ENCODE measurements at places on chromosomes 11 and 22.
A peak's percentile ranks its signal among the peaks of the same experiment; 100 is the strongest.

- no peak overlapping the region for H3K27ac ChIP-seq
- H3K4me1 ChIP-seq: no peaks in the 10 kb centered on the region
- no peaks in the 10 kb centered on the region for H3K27me3 ChIP-seq
- DNase-seq: peak; percentile 56
- peaks cover 91% of the 10 kb centered on the region for H3K36me3 ChIP-seq
Measured at GRCh38 chr11:74870485-74870884, 78.4 kb downstream of the XRRA1 start.

DNA sequence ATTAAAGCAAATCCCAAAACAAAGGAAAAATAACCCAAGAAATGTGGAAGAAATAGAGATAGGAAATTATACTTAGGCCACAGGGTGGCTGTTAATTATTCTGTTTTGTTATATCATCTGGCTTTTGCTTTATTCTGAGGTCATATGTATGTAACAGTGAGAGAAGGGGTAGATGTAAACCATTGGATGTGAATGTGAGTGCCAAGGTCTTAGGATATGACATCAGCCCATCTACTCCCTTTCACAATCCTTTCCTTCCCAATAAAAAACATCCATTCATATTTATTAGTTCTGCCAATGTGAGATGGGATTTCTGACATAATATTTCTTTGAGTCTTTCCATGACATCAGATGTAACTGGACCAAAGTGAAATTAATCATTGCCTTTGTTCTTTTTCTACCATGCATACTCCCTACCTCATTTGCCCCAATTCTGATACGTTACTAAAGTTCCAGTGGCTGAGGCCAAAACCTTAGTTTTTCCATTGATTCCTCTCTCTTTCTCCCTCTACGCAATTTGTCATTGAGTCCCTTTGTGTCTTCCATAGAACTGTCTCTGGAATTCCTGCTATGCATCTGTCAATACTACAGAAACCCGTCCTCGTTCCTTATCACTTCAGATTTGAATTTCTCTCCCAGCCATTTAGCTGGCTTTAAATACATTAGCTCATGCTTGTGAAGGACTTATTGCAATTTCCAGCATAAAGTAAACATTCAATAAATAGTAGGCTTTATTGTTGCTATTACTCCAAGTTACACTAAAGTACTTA is 170.3 kb downstream of the ARHGAP42 start:
- H3K4me1 ChIP-seq: peaks cover 13% of the 10 kb centered on the region
- H3K27ac ChIP-seq: no peak overlapping the region
- H3K4me3 ChIP-seq: no peak overlapping the region
- H3K27me3 ChIP-seq: no peaks in the 10 kb centered on the region
- DNase-seq: no peak

GRCh38 chr11:133156986-133157745 is 375.1 kb downstream of the OPCML start:
- H3K4me3 ChIP-seq: no peak overlapping the region
- H3K4me1 ChIP-seq: no peaks in the 10 kb centered on the region
- H3K27me3 ChIP-seq: no peaks in the 10 kb centered on the region
- no peak overlapping the region for H3K27ac ChIP-seq
- H3K36me3 ChIP-seq: no peaks in the 10 kb centered on the region
- peak; percentile 82 for DNase-seq

DNA sequence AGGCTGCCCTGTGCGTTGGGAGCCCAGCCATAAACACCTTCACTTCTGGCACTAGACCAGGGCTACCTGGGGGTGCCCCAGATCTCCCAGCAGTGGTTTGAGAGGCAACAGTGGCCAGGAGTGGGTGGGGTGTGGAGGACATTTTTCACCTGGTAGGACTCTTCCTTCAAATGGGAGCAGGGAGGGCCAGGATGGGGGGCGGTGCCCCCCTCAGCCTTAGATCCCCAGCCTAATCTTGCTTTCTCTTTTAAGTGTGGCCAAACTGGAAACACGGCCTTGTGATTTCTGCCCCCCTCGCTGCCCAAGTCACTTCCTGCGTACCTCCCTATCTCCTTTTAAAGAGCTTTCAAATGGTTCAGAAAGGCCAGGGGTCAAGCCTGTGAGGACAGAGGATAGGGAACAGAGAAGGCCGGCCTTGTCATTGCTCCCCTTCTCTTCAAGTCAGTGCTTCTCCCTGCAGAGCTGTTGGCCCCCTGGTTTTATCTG is 800 bp downstream of the KCNJ5 start:
- H3K36me3 ChIP-seq: no peaks in the 10 kb centered on the region
- no peak overlapping the region for H3K27ac ChIP-seq
- H3K27me3 ChIP-seq: peaks cover 26% of the 10 kb centered on the region
- H3K4me1 ChIP-seq: peaks cover 25% of the 10 kb centered on the region
- DNase-seq: peak; percentile 58

- no peak overlapping the region for H3K27ac ChIP-seq
- H3K36me3 ChIP-seq: no peaks in the 10 kb centered on the region
- no peak for DNase-seq
- H3K27me3 ChIP-seq: no peaks in the 10 kb centered on the region
- H3K4me1 ChIP-seq: no peaks in the 10 kb centered on the region
- H3K4me3 ChIP-seq: no peak overlapping the region
Measured at GRCh38 chr11:122864386-122865115, 18.0 kb upstream of the JHY start.

DNA sequence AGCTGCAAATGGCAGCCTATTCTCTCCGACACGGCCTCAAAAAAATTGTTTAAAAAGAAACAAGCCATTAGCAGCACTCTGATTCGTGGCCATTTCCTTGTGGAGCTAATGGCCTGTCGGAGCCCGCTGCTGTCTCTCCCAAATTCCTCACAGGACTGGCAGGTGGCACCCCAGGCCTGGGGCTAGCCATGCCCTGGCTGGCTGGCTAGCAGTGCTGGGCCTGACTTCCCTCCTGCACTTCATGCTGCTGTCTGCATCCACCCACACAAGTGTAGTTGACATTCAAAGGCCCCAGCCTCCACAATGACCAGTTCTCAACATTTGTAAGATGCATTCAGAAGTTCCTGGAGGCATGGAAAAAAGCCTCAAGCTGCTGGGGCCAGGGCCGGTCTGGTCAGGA is 61.5 kb downstream of the SMCO4 start:
- H3K27ac ChIP-seq: no peak overlapping the region
- no peaks in the 10 kb centered on the region for H3K36me3 ChIP-seq
- DNase-seq: no peak
- H3K4me3 ChIP-seq: no peak overlapping the region

GRCh38 chr22:36510966-36511881 is 4.4 kb upstream of the FOXRED2 start:
- H3K4me3 ChIP-seq: no peak overlapping the region
- H3K27ac ChIP-seq: peak overlapping the region; percentile 33
- peaks cover 5% of the 10 kb centered on the region for H3K4me1 ChIP-seq
- no peaks in the 10 kb centered on the region for H3K27me3 ChIP-seq

GRCh38 chr11:79374727-79375126 is 66.1 kb downstream of the TENM4 start:
- no peaks in the 10 kb centered on the region for H3K36me3 ChIP-seq
- H3K27ac ChIP-seq: no peak overlapping the region
- DNase-seq: no peak
- H3K4me3 ChIP-seq: no peak overlapping the region
- H3K27me3 ChIP-seq: no peaks in the 10 kb centered on the region
- H3K4me1 ChIP-seq: peaks cover 11% of the 10 kb centered on the region

DNA sequence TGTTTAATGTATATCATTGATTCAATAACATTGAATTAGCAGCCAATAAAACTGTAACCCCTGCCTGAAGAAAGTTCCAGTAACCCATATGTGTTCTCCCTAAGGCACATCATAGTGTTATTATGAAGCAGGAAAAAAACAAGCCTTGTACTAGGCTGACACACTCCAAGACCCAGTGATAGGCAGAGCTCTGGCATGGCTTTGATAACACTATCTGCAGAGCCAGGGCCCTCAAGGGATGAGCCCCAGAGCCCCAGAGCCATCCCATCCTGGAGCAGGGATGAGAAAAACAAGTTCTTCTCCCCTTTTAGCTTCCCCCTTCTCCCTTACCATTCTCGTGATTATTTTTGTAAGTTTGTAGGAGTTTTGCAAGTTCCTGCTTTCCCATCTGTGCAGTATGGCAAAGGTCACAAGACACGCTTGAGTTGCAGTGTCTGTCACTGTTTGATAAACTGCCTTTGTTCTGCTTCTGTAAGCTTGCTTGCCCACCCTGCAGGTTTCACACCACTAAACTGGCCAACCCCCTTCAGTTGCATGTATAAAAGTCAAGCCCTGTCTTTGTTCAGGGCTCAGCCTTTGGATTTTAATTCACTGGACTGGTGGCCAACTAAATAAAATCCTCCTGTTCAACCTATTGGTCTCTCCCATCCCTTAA is 22.3 kb upstream of the GUCY1A2 start:
- H3K36me3 ChIP-seq: no peaks in the 10 kb centered on the region
- DNase-seq: no peak
- no peaks in the 10 kb centered on the region for H3K27me3 ChIP-seq
- H3K4me3 ChIP-seq: peak overlapping the region; percentile 27

DNA sequence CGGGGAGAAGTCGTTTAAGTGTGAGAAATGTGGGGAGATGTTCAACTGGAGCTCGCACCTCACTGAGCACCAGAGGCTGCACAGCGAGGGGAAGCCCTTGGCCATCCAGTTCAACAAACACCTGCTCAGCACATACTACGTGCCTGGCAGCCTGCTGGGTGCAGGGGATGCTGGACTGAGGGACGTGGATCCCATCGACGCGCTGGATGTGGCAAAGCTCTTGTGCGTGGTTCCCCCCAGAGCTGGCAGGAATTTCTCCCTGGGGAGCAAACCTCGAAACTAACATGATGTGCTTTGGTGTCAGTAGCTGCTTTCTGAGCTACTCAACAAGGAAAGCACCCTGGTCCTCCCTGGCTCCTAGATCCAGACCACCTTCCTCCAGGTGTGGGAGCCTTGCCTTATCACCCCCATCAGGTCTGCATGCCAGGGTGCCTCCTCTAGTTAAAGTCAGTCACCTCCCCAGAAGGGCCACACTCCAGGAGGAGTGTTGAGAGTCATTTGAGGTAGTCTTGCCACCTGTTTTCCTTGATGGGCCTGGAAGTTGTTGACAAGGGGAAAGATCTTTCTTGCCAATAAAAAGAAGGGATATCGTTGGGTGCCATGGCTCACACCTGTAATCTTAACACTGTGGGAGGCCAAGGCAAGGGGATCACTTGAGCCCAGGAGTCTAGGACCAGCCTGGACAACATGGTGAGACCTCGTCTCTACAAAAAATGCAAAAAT is 12.9 kb downstream of the ZNF74 start:
- H3K4me3 ChIP-seq: no peak overlapping the region
- no peaks in the 10 kb centered on the region for H3K27me3 ChIP-seq
- H3K27ac ChIP-seq: no peak overlapping the region
- H3K4me1 ChIP-seq: no peaks in the 10 kb centered on the region

DNA sequence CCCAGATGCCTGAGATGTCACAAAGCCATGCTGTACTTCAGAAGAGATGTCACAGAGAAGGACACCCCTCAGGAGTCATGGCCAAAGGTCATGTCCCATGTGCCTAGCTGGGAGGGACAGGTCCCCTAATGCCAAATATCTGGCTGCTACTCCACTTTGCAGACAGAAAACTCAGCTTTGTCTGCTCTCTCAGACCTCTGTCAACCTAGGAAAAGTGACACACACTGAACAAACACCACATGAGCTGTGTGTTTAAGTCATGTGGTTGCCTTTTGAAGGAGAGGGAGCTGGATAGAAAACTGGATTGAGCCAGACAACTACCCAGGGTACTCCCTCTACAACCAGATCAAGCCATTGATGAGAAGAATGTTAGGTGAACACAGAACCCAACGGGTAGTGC is 3.5 kb downstream of the TRIM66 start:
- no peak overlapping the region for H3K27ac ChIP-seq
- no peak for DNase-seq
- no peaks in the 10 kb centered on the region for H3K4me1 ChIP-seq
- peaks cover 9% of the 10 kb centered on the region for H3K36me3 ChIP-seq

DNA sequence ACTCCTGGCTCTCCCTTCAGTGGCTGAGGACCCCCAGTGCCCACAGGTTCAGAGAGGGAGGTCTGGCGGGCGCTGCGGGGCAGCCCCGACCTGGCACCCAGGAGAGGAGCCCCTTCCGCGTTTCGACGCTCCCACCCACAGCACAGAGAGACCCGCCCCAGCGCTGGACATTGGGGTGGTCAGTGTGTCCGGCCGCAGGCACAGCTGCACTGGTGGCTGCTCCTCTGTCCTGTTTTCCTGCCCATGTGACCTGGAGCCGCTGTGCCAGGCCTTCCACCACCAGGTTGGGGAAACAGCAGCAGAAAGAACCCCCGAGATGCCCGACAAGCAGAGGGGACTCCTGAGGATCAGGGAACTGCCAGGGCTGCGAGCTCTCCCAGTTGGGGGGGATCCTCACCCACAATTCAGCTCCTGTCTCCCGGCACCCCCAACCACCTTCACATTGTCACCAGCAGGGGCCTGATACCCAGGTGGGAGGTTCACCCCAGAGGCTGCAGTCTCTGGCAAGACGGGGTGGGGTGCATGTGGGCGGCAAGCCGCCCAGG is 13.6 kb downstream of the KRTAP5-5 start:
- no peak overlapping the region for H3K27ac ChIP-seq
- no peak overlapping the region for H3K4me3 ChIP-seq

DNA sequence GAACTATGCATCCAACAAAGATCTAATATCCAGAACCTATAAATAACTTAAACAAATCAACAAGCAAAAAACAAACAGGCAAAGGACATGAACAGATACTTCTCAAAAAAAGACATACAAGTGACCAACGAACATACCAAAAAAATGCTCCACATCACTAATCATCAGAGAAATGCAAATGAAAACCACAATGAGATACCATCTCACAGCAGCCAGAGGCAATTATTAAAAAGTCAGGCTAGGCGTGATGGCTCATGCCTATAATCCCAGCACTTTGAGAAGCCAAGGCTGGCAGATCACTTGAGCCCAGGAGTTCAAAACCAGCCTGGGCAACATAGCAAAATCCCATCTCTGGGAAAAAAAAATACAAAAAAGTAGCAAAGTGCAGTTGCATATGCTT is 10.7 kb downstream of the SAA4 start:
- no peaks in the 10 kb centered on the region for H3K36me3 ChIP-seq
- no peaks in the 10 kb centered on the region for H3K27me3 ChIP-seq
- no peaks in the 10 kb centered on the region for H3K4me1 ChIP-seq
- no peak overlapping the region for H3K4me3 ChIP-seq

- peaks cover 5% of the 10 kb centered on the region for H3K4me1 ChIP-seq
- DNase-seq: no peak
- no peaks in the 10 kb centered on the region for H3K27me3 ChIP-seq
Measured at GRCh38 chr11:70836071-70836470, 416.3 kb downstream of the SHANK2 start.

- no peak for DNase-seq
- H3K4me1 ChIP-seq: no peaks in the 10 kb centered on the region
- no peak overlapping the region for H3K27ac ChIP-seq
- H3K36me3 ChIP-seq: peaks cover 62% of the 10 kb centered on the region
- H3K4me3 ChIP-seq: no peak overlapping the region
- H3K27me3 ChIP-seq: no peaks in the 10 kb centered on the region
Measured at GRCh38 chr11:20397281-20397680, 9.8 kb downstream of the PRMT3 start.

DNA sequence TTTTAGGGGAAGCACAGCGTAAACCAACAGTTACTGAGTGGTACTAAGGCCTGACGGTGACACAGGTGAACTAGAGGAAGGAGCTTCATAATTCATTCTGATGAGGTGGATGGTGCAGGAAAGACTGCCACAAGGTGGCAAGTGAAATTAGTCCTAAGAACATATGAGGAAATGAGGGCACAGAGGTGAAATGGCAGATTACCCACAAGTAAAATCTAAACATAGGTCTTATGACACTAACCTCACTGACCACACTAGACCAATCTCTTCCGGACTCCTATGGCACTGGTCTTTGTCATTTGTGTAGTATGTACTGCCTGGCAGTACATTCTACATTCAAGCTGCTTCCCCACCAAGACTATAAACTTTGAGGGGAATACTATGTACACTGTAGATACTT is 20.2 kb downstream of the GAB2 start:
- DNase-seq: no peak
- H3K27me3 ChIP-seq: no peaks in the 10 kb centered on the region
- no peak overlapping the region for H3K27ac ChIP-seq
- H3K4me3 ChIP-seq: no peak overlapping the region
- peaks cover 15% of the 10 kb centered on the region for H3K4me1 ChIP-seq
